ENCODE measurements at places on chromosomes 3 and 15. TPM values are rescaled to one million over a fixed set of nuclear protein-coding genes. Genes with fewer than 3 reads are reported as not detected.

- no peak for DNase-seq
Observed at GRCh38 chr3:110804856-110805255, 266.8 kb upstream of the NECTIN3 start.

DNA sequence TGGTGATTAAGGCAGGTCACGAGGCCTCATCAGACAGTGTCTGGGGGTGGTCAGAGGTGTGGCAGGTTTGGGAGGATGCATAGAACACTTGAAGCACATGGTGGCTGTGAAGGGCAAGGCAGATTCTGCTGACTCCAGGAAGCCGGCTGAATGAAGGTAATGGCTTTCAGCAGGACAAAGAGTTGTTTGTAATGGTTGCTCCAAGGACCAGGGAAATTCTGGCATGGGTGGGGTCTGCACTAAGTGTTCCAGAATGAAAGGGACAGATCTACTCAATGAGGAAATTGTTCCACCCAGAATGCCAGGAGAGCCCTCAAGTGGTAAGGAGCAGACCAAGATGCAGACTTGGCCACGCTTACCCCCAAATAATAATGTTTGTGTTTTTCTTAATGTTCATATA, 70.7 kb upstream of the ACAD9 start:
- DNase-seq, result no peak

DNA sequence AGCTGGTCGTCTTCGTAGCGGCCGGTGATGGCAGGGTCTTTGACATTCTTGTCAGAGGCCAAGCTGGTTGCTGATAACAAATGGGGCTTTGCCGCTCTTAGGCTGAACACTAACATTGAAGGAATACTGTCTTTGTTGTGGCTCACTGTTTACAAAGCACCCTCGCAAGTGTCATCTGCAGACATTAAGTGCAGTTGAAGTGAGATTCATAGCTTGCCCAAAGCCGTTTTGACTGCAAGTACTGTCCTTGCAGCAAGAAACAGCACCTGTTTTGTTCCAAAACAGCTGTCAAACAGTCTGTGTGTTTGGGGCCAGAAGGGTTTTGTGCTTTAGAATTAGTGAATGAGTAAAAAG, 568 bp downstream of the SENP2 start:
- no peak for DNase-seq

SLC24A5 gene
- total RNA-seq, result 0.89 TPM

SOX14 gene
- not detected for total RNA-seq

DNA sequence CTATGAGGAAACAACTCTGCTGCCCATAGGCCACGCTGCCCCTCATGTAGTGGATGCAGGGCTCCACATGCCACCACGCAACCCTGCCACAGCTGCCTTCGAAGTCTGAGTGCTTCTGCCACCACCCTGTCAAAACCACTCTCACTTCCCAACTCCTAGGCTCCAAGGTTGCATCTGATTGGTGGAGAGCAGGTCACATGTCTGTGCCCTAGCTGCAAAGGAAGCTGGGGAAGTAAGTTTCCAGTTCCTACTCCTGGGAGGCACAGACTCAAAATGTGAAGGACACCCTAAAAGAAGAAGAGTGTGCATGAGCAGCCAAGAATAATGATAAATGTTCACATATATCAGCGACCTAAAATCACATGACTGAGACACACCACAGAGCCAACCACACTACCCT, 31.9 kb upstream of the TICRR start:
- DNase-seq, result no peak

GRCh38 chr3:150996731-150997130, 24.2 kb upstream of the CLRN1 start:
- DNase-seq, result no peak

DNA sequence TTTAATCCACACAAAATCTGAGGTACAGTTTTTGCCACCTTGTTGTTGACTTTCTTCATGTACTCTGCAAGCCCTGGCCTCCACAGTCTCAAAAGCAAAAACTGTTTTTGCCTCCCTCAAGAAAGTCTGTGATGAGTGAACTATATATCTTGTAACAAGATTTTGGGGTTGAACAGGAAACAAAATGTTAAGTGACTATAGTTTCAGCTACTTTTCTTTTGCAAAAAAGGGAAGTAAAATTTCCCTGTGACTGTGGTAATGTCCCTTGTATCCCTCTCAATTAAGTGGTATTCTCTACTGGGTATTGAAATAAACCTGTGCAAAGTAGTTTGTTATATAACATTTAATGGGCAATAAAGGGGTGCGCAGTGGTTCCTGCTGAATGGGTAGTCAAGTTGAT, 21.3 kb upstream of the SCAANT1 start:
- no peak for DNase-seq

DZIP1L gene
- total RNA-seq, result 37.5 TPM

GRCh38 chr15:25894371-25894902, 31.3 kb upstream of the ATP10A start:
- no peak for DNase-seq

GRCh38 chr3:151568184-151568583, 107.3 kb upstream of the IGSF10 start:
- no peak for DNase-seq

DNA sequence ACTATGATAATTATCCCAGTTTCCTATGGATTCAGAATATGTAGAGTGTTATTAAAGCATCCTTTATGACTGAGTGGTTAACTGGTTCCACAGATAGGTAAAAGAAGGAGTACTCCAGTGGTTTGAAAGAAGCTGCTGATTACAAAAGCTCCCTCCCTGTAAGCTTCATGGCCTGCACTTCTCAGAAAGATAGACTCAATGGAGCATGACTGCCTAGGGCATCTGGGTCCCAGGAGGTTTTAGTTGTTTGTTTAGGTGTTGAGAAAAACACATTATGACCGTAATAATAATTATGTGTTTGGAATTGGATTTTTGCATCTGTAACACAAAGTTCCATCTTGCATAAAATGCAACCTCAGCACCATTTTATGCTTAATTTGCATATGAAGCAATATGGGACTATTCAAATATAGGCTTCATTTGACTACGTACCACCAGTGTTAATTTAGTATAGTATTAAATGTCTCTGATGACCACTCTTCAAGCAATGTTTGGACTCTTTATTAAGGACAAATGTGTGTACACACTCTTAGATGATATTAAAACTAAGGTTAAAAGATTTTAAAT, 121.1 kb downstream of the ROBO2 start:
- DNase-seq, result no peak

- DNase-seq, result no peak
Observed at GRCh38 chr3:179852142-179852905, 184.4 kb downstream of the PEX5L start.

SMCO1 gene
- total RNA-seq, result not detected
